Glomerular endothelial cell (primary cell): ENCODE measurements at places on chromosomes 7 and 10. TPM values are rescaled to one million over a fixed set of nuclear protein-coding genes. Genes with fewer than 3 reads are reported as not detected.

The KEL gene
- total RNA-seq, result 0.18 TPM in 1 of 2 replicates, not detected in the other

The CYP17A1 gene
- total RNA-seq, result not detected in 2 replicates

The SPDYE11 gene
- not detected in 2 replicates for total RNA-seq

The LDB3 gene
- total RNA-seq, result not detected in 2 replicates

The BICC1 gene
- 8.8 and 22.9 TPM in 2 replicates for total RNA-seq

The NME8 gene
- total RNA-seq, result not detected in 2 replicates

The BTBD16 gene
- 0.47 TPM in 1 of 2 replicates, not detected in the other for total RNA-seq

The GIMAP2 gene
- total RNA-seq, result 31.6 and 33.6 TPM in 2 replicates

The HMX2 gene
- total RNA-seq, result not detected in 2 replicates

The TMEM213 gene
- not detected in 2 replicates for total RNA-seq

The C10orf71 gene
- total RNA-seq, result not detected in 2 replicates
